SK-MEL-5 (cell line): ENCODE measurements at places on chromosomes 1 and 21.

- no peak for DNase-seq
Measured at GRCh38 chr1:27598902-27599528, 4.9 kb downstream of the AHDC1 start.

- DNase-seq: no peak
Measured at GRCh38 chr1:93738926-93739325, 57.3 kb upstream of the BCAR3 start.

DNA sequence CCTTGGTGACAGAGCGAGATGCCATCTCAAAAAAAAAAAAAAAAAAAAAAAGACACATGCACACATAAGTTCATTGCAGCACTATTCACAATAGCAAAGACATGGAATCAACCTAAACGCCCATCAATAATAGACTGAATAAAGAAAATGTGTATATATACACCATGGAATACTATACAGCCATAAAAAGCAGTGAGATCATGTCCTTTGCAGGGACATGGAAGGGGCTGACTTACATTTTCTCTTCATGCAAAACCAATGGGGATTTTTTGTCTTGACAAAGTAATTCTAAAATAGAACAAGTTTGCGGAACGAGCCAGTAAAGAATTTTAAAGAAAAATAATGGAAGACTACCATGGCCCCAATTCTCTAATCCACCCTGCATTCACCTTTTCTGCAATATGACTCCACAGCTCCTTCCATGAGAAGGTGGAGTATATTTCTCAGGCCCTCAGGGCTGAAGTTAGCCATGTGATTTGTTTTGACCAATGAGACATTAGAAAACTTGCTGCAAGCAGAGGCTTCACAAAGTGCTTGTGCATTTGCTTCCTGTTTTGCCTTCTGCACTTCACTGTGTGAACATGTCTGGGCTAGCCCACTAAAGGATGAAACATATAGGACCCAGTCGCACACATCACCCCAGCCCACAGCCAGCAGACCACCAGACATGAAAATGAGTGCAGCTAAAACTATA lies 78.8 kb upstream of the NR5A2 start:
- DNase-seq: no peak

GRCh38 chr1:60969971-60970509 lies 112.3 kb upstream of the NFIA start:
- peak; percentile 62 for DNase-seq

GRCh38 chr1:36909946-36910725 lies 124.2 kb downstream of the GRIK3 start:
- DNase-seq: no peak

DNA sequence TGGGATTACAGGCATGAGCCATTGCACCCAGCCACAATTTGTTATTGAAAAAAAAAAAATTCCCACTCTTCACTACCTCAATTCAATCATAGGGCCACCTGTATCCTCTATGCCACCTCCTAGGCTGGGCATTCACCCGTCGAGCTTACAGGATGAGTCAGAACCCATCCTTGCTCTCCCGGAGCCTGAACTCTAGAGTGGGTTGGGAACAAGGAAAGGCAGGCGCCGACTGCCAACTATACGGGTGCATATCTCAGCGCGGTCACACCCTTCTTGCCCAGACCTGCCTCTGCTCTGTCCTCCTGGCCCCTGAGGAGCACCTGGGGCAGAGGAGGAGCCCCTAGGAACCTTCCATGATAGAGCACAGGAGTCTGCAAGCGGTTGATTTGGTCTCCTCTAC lies 21.4 kb upstream of the LBR start:
- DNase-seq: no peak

- DNase-seq: no peak
Measured at GRCh38 chr1:38558500-38559445, 300.8 kb downstream of the RRAGC start.

DNA sequence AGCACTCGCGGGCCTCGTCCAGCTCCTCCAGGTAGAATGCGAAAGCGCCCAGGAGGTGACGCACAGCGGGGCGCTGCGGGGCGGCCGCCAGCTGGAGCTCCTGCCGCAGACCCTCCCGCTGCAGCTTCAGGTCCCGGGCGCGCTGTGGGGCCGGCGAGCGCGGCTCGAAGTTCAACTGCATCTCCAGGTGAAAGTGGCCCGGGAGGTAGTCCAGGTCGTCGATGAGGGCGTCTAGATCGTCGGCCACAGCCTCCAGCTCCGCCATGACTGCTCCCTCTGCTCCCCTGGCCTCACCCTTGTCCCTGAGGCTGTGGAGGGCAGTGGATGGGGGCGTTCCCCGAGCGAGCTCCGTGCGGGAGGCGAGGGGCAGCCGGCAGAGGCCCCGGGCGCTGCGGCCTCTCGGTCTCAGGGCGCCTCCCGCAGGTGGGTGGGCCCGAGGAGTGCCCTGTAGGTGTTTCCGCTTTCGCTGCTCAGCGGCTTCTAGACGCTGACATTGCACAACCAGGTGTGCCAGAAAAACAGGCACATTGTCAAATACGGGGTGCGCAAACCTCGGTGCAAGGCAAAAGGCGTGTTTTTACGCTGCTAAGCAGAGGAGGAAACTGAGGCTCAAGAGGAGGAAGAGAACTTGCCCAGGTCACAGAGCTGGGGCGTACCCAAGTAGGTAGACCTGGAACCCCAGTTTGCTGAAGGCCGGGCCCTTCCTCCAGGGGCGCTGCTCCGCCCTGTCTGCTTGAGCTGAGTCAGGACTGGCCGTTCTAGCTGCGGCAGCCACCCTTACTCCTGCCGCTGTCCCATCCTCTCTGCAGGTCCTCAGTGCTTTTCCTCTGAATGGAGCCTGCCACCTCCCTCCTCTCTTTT lies at the start of gene TTC22:
TSS of gene TTC22 (minus strand) at position 425 of the 861 bp plus-strand sequence. CDS start at position 265, 160 bp downstream.
- no peak for DNase-seq

- peak; percentile 58 for DNase-seq
Measured at GRCh38 chr1:36155408-36156328, at the start of gene MAP7D1. Gene MAP7D1, plus strand, starts transcription at chr1:36156160. Its CDS starts 258 bp downstream, at chr1:36156418.

DNA sequence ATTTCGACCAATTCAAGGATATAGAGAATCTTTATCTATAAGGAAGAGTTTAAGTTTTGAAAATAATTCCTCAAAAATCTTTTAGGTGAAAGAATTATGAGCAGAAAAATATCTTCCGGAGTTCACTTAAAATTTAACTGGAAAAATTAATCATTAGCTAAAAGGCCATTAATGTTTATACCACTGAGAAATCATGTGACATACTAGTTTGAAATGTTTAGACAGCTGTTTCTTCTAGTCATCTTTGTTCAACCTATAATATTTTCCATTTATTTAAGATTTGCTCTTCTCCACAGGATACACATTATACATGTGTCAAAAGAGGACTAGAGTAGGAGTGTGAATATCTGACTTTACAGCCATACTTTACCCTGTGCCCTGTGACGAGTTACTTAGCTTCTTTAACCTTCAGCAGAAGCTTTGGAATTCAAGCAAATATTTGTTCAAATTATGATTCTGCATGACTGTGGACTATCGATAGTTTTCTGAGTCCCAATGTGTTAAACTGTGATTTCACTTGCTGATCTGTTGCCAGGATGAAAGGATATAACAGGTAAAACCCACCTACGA lies 374.8 kb downstream of the BRINP3 start:
- no peak for DNase-seq

DNA sequence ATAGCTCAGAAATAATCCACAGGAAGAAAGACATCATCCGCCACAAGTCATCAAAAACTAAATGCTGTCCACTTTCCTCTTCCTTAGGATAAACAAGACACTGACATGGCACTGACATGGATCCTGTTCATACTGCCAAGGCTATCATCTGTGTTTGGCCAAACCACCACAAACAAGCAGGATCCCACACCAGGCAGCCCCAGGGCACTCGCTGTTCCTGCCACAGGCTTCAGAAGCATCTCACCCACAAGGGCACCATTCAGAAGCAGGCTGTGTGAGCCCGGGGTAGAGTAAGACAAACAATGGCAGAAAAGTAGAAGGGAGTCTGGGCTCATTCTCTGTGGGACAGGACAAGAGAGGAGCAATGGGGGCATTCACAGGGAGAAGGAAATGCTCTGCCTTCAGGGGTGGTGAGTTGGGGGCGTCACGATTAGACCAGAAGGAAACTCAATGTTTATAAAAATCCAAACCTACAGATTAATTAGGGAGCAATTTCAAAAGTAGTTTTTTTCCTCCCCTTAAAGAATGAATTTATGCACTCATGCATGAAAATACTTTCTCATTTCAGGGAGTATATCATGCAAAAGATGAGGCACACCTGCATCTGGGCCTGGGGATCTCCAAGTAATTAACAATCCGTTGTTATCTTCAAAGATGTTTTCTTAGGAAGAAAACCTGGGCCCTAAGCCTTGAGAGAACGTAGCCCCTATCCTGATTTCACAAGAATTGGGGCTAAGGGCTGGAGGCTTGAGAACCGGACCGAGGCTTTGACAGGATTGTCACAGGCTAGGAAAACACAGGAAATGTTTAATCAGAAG lies 43.3 kb upstream of the ATP1A1 start:
- peak; percentile 78 for DNase-seq

DNA sequence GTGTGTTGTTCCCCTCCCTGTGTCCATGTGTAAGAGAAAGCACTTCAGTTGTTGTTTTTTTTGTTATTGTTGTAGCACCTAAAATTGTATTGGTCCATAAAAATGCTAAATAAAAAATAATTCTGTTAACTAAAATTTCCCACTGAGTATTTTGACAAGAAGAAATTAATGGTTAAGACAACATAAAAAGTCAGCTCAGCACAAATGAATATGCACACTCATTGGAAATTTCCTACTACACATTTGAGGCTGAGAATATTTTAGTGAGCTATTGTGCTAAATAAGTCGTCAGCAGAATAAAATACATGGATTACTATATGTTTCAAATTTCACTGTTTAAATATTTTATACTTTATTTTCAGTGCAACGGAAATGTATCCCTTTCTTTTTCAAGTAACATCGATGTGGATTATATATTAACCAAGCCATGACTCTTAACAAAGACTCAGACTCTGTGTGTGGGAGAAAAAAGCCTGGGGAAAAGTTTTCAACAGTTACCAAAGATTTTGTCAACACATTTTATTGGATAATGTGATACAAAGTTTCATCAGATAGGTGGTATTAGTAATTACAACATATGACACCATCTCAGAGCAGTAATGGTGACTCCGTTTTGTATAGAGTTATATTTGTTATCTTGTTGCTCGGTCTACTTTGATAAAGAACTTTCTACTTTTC lies 63.4 kb downstream of the LYPLAL1 start:
- DNase-seq: no peak

DNA sequence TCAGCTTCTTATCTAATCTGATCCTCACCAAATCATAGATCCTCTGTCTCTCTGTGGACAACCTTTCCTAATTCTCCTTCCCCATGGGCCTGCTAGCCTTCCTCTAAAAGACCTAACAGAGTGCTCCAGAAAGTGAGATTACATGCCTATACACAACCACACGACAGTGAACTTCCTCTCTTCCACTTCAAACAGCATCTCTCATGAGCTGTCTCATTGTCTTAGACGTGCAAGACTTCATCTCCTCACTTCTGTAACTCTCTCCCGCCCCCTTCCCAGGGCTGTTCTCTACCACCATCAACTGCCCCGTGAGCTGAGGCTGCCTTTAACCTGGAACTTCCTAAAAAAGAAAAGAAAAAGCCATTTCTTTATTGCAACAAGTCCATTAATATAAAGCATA lies 14.1 kb upstream of the A3GALT2 start:
- no peak for DNase-seq
